ENCODE measurements at places on chromosomes 12 and 14.
A peak's percentile ranks its signal among the peaks of the same experiment; 100 is the strongest.

DNA sequence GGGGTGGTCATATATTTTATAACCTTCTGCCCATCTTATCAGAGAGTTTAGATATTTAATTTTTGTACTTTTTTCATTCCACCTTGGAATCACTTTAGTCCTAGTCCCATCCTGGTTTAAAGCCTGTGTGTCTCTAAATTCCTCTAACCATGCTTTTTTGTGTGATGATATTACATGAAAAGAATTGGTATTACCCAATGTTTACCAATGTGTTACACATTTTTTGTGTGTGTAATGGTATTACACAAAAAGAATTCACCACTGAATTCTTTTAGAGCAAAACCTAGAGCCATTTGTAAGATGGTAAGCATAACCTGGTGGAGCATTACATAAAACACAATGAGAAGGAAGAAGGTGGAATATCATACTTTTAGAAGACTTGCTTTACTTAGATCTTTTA, 77.5 kb downstream of the FAR2 start:
- no peak for DNase-seq

DNA sequence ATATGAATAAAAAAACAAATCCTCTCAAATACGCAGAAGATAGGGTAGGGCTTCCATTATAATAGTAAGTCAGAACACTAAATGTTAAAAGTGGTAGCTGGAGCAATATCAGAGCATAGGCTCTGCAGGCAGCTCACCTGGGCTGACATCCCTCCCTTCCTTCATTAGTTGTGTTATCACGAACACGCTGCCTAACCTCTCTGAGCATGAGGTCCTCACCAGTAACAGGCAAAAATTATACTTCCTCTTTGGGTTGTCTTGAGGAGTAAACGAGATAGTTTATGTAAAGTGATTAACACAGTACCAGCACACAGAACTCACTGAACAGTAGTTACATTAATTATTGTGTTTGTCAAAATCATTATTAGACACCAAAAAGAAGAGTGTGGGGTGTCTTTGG, 154.3 kb downstream of the STXBP6 start:
- no peak for DNase-seq

DNA sequence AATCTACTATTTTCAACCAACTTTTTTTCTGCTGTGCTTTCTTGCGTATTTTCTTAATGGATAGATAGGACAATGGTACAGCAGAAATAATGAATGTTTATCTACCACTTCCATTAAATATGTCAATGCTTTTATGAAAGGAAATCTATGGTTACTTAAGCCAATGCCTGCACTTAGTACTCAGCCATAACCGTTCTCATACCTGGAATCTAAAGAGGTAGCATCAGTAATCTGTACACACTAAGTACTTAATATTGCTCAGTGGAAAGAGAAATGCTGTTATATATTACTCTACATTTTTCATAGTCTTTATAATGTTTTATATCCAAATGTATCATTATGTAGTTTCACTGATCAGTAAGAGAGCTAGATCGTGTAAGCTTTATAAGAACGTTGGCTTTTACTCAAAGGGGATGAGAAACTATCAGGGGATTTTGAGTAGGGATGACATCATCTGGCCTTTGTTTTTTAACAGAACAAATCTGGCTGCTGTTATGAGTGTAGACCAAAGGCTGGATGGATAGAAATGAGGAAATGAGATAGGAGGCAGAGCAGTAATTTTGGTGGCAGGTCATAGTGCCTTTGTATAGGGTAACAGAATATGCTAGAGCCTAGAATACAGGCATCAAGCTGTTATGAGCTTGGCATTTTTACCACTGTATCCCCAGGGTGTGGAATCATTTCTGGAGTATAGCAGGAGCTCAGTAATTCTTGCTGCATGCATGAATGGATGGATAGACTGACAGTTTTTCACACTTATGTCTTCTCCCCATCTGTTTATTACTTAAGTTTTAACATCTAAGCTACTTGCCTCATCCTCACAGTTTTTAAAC, 34.0 kb downstream of the ALG10B start:
- DNase-seq: no peak

- DNase-seq: peak; percentile 65
These were observed 100.3 kb downstream of the LIN7A start for GRCh38 chr12:80837342-80837978.

DNA sequence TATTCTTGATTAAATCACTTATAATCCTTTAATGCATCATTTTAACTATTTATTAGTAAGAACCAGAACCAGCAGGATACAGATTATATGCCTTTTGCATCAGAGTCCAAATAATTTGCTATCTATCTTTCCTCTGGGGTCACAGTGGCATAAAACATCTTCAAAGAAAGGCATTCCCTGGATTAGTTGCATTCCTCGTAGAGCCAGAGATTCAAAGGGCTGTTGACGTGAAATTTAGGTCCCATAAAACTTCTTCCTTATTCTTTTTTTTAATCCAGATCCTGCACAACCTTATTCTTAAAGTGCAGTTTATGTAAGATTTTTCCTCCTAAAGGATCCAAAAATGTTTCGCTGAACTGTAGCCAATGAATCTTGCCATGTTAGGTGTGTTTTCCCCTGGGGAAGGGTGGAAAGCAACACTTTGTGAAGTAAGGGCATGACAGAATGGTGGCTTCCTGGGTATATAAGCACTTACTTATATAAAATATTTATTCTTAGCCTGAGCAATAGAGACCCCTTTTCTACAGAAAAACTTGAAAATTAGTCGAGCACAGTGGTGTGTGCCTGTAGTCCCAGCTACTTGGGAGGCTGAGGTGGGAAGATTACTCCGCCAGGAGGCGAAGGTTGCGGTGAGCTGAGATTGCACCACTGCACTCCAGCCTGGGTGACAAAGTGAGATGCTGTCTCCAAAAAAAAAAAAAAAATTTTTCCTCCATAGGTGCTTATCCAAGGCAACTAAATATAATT, 208.7 kb downstream of the PCNX1 start:
- DNase-seq: no peak

DNA sequence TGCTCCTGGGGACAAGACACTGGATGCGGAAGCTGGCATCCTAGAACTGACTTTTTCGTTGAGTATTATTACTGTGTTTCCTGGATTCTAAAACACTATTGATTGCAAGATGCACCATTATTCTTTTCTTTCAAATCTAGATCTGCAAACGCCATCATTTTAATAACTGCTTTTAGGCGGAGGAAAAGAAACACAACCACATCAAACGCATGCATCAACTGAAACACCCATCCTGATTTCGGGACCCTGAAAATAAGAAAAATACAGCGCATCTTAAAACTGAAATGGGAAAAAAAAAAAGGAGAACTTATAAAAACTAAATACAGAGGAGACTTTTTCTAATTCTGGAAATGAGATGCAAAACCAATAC, 103.7 kb upstream of the MAX start:
- DNase-seq: no peak

DNA sequence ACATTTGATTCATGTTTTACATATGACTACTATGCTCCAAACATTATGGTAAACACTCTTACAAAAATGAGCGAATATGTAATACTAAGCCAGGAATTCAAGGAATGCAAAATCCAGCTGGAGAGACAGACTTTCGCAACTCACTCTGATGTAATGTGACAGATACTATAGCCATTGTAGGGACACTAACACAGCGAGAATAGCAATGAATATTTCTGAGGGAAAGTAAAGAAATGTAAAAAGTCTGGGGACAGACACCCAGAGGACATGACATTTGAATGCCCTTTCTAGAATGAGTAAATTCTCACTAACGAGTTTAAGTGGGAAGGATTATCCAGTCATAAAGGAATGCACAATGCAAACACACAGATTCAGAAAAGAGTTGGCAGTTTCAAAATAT, 121.9 kb downstream of the PIK3C2G start:
- DNase-seq: peak; percentile 83

GRCh38 chr14:72889366-72889765, 4.5 kb downstream of the DPF3 start:
- DNase-seq: no peak

DNA sequence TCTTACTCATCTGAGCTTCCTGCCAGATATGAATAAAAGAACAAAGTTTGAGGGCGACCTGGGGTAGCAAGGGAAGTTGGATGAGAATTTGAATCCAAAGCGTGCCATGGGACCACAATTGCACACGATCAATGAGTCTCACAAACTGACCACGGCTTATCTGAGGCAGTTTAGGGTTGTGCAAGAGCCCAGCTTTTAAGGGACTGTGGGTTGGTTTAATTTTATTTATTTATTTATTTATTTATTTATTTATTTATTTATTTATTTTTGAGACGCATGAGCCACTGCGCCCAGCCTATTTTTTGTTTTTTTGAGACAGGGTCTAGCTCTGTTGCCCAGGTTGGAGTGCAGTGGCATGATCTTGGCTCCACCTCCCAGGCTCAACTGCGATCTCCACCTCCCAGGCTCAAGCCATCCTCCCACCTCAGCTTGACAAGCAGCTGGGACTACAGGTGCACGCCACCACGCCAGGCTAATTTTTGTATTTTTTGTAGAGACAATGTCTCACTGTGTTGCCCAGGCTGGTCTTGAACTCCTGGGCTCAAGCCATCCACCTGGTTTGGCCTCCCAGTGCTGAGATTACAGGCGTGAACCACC, 1.1 kb downstream of the AMDHD1 start:
- DNase-seq: no peak

DNA sequence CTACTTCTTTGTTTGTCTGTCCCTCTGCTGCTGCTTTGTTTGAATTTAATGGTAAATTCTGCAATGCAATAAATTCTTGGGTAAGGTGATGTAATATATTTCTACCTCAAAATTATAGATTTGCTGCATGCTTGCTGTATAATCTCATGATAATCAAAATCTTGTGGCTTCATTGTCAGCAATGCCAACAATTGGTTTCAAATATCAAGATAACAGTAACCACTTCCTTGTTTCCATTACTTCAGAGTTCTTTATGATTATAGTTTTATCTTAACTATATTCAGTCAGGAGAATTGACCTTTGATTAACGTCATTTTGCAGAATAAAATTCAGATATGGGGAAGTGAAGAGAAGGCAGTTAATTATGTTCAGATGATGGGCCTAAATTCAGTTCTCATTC, 30.2 kb upstream of the RNU6-8 start:
- DNase-seq: no peak

DNA sequence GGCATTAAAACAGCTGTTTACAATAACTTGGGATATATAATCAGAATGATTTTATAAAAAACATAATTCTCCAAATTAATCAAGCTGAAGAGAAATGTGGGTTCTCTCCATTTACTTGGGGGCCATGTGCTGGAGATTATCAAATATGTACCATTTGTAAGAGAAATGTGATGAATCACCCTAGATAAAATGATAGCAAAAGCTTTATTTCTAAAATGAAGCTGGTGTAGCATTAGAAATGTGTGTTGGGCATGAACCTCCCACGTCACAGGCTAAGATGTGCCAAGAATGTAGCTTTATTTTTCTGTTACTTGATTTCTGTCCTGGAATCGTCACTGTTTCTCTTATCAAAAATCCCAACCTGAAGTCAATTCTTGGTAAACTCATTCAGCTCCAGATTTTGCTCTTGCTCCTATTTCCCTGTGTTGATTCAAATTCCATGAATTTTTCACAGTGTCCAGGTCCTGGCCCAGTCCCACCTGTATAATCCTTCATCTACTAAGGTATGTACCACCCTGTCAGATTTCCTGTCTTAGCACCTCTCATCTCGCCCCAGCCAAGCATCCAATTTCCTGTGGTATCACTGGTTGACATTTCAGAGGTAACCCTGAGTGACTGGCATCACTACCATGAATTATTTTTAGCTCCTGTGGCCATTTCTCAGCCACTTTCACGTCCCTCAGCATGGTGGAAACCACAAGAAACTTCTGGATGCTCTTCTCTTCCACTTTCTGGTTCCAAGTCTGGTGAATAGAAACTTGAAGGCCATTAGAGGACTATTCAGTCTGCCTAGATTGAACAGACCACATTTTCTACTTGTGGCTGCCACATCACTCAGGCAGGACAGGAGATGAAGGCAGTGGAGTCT, 103.6 kb upstream of the FLRT2 start:
- DNase-seq: no peak

GRCh38 chr12:113766879-113767878, 198.9 kb downstream of the RBM19 start:
- DNase-seq: peak; percentile 81

GRCh38 chr14:68941820-68942219, 37.3 kb downstream of the ACTN1 start:
- DNase-seq: peak; percentile 93

DNA sequence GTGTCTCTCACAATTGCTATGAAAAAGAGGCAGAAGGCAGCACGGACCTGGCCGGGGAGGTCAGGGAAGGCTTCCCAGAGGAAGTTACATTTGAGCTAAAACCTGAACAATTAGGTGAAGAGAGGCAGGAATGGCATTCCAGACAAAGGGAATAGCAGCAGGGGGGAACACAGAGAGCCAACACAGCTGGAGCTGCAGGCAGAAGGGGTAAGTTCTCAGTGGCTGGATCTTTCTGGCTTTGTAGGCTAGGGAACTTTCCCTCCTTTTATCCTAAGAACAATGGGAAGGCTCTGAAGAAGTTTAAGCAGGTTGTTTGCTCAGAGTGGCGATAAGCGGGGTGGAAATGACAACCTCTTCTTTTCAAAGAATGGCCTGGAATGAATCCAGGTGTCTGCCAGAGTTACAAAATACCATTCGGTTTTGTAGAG, 100.0 kb downstream of the PRIMA1 start:
- no peak for DNase-seq

GRCh38 chr12:55670276-55670675, 33.6 kb downstream of the OR10P1 start:
- no peak for DNase-seq

- DNase-seq: no peak
These were observed 194.2 kb downstream of the ADGRD1 start for GRCh38 chr12:131147894-131148293.
